Activated T-cell treated with anti-CD3 and anti-CD28 coated beads, Interleukin-2, amount 50 U/mL, for 4 hours (primary cell): ENCODE measurements at places on chromosomes 4 and X.
A peak's percentile ranks its signal among the peaks of the same experiment; 100 is the strongest.

GRCh38 chrX:46408553-46409407, 136.4 kb downstream of the ZNF674 start:
- peak; percentile 71 for DNase-seq

GRCh38 chrX:13605611-13606010, 36.2 kb downstream of the EGFL6 start:
- no peak for DNase-seq

DNA sequence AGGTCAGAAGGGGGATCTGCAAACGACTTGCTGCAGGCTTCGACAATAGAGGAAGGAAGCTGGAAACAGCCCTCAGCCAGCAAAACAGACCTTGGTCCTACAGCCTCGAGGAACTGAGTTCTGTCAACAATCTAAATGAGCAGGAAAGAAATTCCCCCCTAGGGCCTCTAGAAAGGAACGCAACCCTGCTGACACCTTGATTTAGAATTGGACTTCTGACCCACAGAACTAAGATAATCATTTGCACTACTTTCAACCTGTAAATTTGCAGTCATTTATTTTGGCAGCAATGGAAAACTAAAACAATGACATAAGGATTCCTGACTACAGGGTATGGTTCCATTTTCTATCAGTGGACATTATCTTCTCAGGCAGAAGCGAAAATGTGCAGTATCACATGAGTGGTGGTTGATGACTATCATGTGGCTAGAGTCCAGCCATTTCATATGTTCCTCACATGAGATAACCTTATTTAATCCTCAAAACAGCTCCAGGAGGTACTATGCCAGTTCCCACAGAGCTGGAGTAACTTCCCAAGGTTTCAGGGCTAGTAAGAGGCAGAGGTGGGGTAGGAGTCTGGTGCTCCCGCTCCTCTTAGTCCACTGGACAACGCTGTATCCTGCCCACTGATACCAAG, 61.6 kb downstream of the SAT1 start:
- no peak for DNase-seq

- no peak for DNase-seq
Measured at GRCh38 chrX:100747090-100747489, 15.2 kb upstream of the SYTL4 start.

GRCh38 chrX:16160729-16161128, 6.6 kb upstream of the MAGEB17 start:
- DNase-seq: no peak

GRCh38 chrX:72105436-72105835, 26.3 kb downstream of the RTL5 start:
- no peak for DNase-seq
